Epithelial cell of proximal tubule (primary cell): ENCODE measurements at places on chromosomes 6 and 20. TPM values are rescaled to one million over a fixed set of nuclear protein-coding genes. Genes with fewer than 3 reads are reported as not detected.

The BANF2 gene
- total RNA-seq: not detected in 2 replicates

The TPX2 gene
- 126 and 147 TPM in 2 replicates for total RNA-seq

The MMS22L gene
- 10.7 and 19.2 TPM in 2 replicates for total RNA-seq

The PNLDC1 gene
- total RNA-seq: not detected in 2 replicates

The FOXS1 gene
- not detected in 2 replicates for total RNA-seq

The OPRL1 gene
- 0.06 and 0.36 TPM in 2 replicates for total RNA-seq
